ENCODE measurements at places on chromosomes 2 and 18.

- peak; percentile 76 for DNase-seq
Measured at GRCh38 chr2:64453770-64454385, at the start of gene LGALSL. LGALSL (plus strand) TSS chr2:64454162; CDS start chr2:64454546, 384 bp downstream.

DNA sequence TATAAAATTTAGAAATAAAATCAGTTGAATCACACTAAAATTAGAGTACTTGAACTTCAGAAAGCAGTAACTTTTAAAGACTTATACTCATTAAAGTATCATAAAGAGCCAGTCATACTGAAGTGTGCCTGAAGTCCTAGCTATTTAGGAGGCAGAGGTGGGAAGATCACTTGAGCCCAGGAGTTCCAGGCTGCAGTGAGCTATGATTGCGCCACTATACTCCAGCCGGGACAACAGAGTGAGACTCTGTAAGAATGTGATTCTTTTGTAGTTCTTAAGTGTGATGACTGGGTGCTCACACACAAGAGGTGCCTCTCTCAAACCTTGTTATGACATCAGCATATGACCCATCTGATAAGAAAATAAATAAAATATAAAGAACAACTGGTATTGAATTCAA lies 14.6 kb downstream of the TLK1 start:
- DNase-seq: no peak

DNA sequence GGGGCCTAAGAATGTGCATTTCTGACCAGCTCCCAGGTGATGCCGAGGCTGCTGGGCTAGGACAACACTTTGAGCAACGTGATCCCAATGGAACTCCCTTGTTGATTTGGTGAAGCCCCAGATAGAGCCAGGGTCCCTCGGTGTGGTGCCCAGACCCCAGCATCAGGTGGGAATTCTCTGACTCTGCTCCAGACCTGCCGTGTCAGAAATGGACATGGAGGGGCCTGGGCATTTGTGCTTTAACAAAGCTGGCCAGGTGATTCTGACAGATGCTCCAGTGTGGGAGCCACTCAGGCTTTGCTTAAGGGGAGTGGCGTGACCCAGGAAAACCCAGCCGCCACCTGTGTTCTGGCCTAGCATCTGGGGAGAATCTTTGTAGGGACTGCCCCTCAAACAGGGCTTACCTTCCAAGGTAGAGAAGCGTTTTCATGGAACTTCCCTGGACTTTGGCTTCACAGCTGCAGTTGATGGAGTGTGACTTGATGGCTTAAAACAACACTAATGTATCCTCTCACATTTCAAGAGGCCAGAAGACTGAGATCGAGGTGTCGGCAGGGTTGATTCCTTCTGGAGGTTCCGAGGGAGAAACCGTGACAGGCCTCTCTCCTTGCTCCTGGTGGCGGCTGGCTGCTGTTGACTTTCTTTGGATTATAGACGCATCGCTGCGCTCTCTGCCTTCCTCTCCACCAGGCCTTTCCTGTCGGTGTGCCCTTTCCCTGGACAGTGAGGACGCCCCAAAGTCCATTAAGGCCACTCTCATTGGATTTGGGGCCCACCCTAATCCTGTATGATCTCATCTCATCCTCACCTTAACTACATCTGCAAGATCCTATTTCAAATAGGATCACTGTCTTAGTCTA lies 57.0 kb upstream of the HDAC4 start:
- DNase-seq: no peak

GRCh38 chr18:44841221-44841620 lies 160.5 kb downstream of the SETBP1 start:
- DNase-seq: no peak

DNA sequence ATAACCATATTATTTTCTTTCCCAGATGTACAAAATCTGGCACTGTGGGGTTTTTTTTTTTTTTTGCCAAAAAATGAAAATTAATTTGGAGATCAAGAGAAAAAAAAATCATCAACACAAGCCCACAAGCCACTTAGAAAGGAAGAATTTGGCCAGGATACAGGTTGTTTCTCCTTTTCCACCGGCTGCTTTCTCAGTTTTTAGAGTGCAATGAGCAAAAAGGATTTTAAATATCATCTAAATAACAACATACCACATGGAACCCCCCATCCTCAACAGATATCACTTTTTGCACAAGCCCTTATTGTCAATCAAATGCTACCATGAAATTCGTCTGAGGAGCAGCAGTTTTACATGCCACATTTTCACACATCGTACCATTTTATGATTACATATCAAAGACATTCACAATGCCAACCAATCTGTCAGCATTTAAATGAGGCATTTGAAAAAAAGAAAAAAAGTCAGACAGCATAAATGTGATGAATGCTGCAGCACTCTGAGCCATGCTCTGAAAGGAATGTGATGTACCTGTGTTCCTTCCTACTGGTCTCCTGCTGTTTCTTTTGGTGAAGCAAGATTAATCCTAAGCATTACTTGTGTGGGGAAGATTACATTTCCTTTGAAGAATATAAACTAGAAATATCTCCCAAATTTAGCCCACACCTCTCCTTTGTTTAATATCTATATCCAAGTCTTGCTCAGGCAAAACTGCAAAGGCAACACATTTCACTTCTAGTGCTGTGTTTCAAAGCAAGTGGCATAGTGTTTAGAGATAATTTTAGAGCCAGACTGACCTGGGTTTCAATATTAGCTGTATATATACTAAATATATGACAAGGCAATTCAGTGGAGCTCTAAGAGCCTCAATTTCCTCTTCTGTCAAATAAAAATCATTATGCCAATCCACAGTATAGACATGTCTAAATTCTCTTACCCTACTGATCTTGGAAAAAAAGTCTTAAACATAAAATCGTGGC lies 391.3 kb downstream of the CMPK2 start:
- no peak for DNase-seq

- no peak for DNase-seq
Measured at GRCh38 chr18:79368681-79369080, 27.0 kb upstream of the NFATC1 start.

GRCh38 chr2:11388262-11389051 lies 44.0 kb upstream of the ROCK2 start:
- no peak for DNase-seq

- peak; percentile 7 for DNase-seq
Measured at GRCh38 chr2:19456705-19457309, 98.4 kb upstream of the OSR1 start.

DNA sequence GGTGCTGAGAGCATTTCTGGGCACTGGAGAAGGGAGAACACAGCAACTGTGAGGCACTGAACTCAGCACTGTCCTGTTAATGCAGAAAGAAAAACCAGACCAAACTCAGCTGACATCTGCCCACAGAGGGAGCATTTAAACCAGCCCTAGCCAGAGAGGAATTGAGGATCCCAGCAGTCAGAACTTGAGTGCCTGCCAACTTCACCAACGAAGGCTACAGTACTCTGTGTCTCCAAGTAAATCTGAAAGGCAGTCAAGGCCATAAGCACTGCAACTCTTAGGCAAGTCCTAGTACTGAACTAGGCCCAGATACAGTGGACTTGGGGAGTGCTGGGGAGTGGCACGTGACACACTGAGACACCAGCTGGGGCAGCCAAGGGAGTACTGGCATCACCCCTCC lies 176.2 kb upstream of the ZC3H15 start:
- DNase-seq: peak; percentile 66

Data from adipocyte (in vitro differentiated cells).